Glomerular endothelial cell (primary cell): ENCODE measurements at places on chromosomes 11 and 22. TPM values are rescaled to one million over a fixed set of nuclear protein-coding genes. Genes with fewer than 3 reads are reported as not detected.

GRCh38 chr11:83831929-83832328 lies 545.8 kb upstream of the CCDC90B start:
- DNase-seq: no peak

GRCh38 chr22:49570032-49570848 lies 257.4 kb downstream of the BRD1 start:
- no peak for DNase-seq

- no peak for DNase-seq
Observed at GRCh38 chr11:110518809-110519514, 89.2 kb downstream of the FDX1 start.

DNA sequence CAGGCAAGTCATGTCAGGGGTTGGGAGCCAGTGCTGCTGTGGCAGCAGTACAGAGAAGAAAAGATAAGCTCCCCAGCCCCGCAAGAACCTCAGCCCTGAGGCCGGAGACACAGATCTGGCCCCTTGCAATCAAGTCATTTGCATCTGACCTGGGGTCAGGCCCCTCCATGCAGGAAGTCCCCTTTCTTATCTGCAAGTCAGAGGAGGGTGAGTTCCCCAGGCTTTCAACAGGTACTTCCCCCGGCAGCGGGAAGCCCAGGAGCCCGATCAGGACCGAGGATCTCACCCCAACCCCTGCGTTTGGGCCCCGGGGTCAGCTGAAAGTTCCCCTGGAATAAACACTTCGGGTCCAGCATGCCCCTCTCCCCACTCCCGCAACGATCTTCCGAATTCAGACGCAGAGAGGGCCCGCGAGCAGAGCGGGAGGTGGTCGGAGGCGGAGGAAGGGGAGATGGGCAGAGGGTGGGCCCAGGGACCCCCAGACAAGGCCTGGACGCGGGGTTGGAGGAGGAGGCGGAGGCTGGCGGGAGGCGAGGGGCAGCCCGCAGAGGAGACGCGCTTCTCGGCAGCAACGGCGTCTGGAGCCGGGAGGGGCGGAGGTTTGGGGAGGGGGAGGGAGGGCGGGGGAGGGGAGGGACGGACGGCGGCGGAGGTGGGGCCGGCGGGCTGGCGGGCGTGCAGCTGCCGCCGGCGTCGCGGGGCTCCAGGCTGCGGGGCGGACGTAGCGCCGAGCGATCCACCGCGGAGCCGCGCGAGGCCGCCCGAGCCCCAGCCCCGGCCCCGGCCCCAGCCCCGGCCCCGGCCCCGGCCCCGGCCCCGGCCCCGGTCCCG lies at the start of gene TSPAN18:
Gene TSPAN18 (plus strand): TSS at position 680 of the 831 bp plus-strand sequence. CDS start 179,455 bp downstream, outside the sequence.
- DNase-seq: no peak

- no peak for DNase-seq
Observed at GRCh38 chr11:28675183-28675582, 567.0 kb downstream of the METTL15 start.

DNA sequence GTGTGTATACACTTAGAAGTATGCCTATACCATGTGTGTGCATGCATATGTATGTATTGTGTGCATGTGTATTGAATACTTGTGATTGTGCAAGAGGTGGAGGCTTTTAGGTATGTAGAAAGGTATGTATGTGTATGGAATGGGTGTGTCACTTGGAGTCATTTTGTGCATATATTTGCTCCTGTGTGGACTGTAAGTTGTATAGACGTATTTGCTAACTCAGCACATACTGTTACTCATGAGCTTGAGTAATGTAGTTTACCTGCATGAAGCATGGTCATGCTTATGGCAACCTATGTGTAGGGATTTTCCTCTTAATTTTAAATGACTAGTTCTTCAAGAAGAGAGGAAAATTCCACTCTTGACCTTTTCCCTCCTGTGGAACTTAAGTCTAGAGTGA lies 507.6 kb upstream of the LARGE1 start:
- DNase-seq: no peak

GRCh38 chr22:45240810-45241631 lies at the start of gene KIAA0930:
KIAA0930 (minus strand) TSS chr22:45240894; CDS start chr22:45240703, 191 bp downstream.
- no peak for DNase-seq

DNA sequence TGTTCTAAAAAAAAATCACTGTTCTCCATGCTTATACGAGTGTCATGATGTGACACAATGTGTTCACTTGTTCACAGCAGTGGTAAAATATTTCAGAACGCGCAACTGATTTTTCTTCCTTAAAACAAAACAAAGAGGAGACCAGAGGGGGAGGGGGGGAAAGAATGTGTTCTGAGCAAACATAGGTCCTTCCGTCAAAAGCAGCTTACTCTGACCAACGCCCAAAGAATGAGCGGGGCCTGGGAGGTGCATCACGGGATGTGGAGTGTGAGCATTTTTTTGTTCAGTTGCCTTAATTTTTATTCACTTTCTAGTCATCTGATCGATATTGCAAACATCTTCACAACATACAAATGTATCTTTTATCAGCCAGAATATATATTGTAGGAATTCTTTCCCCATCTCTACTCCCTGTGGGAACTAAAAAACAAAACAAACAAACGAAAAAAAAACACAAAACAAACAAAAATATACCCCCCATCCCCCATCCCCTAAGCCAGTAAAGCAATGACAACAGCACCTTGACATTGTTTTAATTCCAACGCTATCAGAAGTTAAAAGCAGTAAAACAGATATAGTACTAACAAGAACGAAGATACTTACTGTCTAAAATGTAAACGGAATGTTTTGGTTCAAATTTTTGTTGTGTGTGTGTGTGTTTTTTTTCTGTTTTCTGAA lies 43.3 kb downstream of the BDNF start:
- no peak for DNase-seq

DNA sequence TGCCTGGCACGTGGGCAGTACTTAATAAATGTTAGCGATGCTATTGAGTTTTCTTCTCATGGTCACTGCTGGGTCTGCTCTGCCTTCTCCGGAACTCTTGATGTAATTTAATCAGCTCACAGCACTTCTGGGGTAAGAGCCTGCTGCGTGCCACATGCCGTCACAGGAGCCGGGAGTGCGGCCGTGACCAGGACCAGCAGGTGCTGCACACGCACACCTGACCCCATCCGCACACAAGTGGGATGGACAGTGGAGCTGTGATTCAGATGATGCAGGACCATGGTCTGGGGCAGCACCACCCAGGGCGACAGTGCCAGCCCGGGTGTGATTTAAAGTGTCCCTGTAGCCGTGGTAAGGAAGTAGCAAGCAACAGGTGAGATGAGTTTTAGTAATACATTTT lies 61.2 kb downstream of the TBC1D22A start:
- DNase-seq: no peak

Gene TRMU
- total RNA-seq: 28.1 and 34.3 TPM in 2 replicates

DNA sequence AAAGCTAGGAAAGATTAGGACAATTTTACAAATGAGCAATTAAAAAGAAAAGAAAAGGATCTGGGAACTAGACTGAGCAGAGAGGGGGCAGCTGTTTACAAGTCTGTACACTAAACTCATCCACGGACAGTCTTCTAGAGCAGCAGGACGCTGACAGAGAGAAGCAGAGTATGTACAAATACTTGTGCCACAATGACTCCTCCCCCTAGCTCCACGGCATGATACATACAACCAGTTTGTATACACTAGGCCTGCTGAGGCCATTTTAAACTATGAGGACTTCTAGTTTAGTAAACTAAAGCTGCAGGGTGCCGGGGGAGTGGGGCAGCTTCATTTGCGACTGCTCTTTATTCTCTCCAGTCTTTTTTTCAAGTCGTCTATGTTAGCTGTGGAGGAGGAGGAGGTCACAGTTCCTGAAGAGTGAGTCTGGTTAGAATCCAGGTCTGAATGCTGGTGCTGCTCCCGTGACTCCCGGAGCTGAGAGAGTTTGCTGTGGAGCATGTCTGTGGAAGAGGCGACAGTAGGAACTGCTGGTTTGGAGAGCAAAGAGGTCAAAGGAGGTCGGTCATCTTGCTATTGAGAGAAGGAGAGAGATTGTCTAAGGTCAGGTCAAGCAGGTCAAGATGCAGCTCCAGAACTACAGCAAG lies 24.8 kb downstream of the F2 start:
- DNase-seq: no peak
